Activated CD8-positive, alpha-beta memory T cell treated with anti-CD3 and anti-CD28 coated beads, Interleukin-2, amount 50 U/mL, for 4 hours (primary cell): ENCODE measurements at places on chromosomes 4 and X.

DNA sequence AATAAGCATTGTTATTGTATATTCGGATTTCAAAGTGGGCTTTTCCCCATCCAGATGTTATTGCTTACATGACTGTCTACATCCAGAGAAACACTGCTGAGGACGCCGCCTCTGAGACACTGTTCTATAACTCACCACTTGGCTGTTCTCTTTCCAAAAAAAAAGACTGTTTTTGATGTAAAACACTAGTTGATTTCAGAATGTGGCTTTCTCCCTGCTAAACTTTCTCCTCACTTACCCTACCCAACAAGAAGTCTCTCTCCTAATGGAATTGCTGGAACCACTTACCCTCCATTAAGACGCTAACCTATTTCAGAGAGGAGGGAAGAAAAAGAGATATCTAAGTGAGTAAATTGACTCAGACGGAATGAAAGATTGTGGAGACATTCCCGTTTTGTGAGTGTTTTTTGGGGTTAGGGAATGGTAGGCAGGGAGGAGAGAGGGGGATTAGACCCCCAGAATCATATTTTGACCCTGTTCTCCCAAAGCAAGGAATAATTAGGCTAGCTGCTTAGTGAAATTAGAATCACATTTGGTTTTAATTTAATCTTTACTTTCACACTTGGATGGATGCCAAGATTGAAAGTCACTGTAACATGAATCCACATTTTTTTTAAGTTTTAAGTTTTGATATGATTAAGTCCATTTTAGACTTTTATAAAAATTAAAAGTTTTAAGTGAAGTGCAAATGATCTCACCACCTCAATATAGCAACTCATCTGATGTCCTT, 174.9 kb downstream of the CHIC2 start:
- no peak for DNase-seq

GRCh38 chr4:55524844-55525571, 21.7 kb downstream of the CLOCK start:
- DNase-seq, result no peak

- DNase-seq, result no peak
Measured at GRCh38 chr4:74083546-74083945, 15.4 kb downstream of the CXCL2 start.

- DNase-seq, result no peak
Measured at GRCh38 chr4:95571577-95571976, 22.8 kb upstream of the UNC5C start.

DNA sequence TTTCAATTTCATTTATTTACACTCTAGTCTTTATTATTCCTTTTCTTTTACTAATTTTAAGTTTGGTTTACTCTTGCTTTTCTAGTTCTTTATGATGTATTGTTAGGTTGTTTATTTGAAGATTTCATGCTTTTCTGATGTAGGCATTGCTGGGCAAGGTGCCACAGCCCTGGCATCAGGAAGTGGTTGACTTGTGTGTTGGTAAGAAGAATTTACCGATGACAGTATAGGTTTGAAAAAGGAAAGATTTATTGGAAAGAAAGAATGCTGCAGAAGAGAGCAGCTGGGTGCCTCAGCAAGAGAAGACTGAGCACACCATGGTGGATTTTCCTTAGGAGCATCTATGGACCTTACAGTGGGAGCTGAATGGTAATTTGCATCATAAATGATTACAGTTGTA, 153.2 kb downstream of the KLF8 start:
- no peak for DNase-seq

- DNase-seq, result no peak
Measured at GRCh38 chr4:172109466-172109865, 296.3 kb downstream of the GALNTL6 start.

DNA sequence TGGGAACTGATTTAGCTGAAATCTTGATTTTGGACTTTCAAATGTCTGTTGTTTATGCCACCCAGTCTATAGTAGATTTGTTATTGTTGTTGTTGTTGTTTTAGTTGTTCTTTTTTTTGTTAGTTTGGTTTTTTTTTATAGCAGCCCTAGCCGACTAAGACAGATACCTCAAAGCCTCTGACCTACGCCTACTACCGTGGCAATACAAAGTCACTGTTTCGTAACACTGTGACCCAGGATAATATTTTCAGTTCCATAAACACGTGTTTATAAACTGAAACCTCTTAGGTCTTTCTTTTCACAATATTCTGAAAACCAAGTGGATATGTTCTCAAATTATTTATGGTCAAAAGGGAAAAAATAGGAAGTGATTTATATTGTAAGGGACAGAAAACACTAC, 32.8 kb downstream of the VCX2 start:
- no peak for DNase-seq

- DNase-seq, result no peak
Measured at GRCh38 chrX:106906361-106906760, 3.2 kb upstream of the RIPPLY1 start.

GRCh38 chr4:122777846-122778673, 45.6 kb downstream of the BBS12 start:
- DNase-seq, result no peak

DNA sequence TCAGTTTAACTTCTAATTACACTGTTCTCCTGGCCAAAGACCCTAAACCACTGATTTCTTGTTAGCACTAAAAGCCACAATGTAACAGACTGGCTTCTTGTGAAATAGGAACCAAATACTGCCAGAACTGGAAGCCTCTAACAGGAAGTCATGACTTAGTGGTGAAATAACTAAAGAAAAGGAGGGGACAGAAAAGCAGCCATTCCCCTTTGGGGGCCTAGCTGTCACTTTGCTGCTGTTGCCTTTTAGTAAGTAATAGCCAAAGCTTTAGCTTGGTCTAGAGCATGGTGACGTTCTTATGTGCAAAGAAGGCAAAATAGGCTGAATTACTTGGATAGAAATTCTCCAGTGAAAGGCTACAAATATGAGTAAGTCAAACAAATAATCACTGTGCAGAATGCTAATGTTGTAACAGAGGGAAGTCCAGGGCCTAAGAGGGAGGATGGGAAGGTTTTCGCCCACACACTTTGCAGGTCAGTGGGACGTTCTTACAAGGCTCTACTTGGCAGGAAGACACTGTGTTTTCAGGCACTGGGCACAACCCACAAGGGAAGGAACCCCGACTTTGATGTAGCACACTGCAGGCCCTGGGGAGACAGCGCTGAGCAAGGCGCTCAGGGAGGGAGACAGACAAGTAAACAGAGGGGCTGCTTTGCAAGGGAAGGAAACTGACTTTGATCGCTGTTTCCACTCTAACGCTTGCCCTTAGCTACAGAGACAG, 16.7 kb downstream of the GAB3 start:
- peak; percentile 30 for DNase-seq

DNA sequence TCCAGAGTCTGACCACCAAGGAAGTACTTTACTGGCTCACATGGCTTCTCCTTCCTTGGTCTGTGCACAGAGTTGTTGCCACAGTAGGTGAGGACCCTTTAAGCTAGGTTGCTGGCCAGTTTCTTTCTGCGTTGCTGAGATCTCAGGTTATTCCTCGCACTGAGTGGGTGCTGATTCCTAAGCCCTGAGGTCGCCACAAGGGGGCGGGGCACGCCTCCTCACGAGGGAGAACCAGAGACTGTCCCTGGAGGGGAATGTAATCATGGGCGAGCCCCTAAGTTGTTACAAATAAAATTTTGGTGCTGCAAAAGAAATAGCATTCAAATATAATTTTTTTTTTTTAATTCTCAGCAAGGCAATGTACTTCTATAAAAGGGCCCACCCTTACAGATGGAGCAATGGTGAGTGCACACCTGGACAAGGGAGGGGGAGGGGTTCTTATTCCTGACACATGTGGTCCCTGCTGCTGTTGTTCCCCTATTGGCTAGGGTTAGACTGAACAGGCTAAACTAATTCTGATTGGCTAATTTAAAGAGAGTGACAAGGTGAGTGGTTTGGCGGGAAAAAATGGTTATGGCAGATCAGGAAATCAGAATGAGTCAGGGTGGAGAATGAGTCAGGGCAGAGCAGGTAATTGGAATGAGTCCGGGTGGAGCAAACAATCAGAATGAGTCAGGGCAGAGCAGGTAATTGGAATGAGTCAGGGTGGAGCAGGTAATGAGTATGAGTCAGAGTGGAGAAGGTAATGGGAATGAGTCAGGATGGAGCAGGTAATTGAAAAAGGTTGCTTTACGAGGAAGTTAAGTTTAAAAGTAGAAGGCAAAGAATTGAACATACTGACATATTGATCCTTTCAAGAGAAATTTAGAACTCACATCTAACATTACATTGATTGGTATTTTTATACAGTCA, 107.5 kb downstream of the VSIG4 start:
- DNase-seq, result no peak

- DNase-seq, result no peak
Measured at GRCh38 chrX:44784241-44784640, 59.6 kb upstream of the DUSP21 start.

- DNase-seq, result no peak
Measured at GRCh38 chr4:185309770-185310169, 86.0 kb downstream of the LRP2BP start.

DNA sequence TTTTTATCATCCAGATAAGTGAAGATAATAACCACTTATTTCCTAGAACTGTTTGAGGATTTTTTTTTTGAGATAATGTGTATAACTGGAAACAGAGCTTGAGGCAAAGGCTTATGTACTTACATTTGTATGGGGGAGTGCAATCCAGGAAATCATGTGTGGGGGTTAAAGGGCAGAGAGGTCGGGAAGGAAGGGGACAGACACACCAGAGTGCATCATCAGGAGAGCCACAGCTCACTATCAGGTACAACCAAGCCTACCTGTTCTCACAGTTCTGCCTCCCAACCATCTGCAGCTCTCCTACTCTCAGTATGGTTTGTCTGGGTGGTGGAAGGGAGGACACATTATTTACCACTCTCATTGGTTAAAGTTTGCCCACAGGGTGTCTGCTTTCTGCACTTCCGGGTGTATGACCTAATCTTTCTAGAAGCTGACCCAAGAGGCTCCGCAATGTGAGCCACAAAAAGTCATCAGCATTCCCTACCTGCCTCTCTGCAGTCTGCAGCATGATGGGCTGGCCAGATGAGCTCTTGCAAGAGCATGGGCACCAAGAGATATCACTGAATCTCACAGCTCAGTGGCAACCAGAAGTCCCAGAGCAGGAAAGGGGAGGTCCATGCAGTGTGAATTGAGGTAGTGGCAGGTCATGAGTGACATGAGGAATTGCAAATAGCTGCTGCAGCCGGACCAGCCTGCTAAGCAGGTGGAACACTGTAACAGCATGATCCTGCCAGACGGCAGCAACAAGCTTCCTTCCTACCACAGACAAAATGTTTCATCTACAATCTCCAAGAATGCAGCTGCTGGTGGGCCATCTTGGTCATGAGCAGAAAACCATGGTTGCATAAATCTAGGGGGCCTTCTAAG, 36.9 kb upstream of the SPRY1 start:
- DNase-seq, result no peak

- no peak for DNase-seq
Measured at GRCh38 chr4:71711044-71711984, 72.6 kb downstream of the GC start.

DNA sequence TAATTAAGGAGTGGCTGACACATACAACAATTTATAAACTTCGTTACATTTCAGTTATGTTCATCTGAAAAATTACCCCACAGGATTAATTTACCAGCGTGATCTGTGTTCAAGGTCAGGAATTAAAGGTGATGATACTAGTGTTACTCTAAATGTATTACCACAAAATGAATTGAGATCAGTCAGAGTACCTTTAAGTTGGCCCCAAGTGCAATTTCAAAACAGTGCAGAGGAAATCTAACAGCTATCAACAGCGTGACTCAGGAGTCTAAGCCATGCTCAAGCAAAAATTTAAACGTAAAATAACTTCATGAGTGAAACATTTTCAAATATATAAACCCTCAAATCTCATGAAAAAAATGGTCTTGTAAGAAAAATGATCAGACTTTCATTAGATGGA, 18.7 kb downstream of the ANTXR2 start:
- no peak for DNase-seq

DNA sequence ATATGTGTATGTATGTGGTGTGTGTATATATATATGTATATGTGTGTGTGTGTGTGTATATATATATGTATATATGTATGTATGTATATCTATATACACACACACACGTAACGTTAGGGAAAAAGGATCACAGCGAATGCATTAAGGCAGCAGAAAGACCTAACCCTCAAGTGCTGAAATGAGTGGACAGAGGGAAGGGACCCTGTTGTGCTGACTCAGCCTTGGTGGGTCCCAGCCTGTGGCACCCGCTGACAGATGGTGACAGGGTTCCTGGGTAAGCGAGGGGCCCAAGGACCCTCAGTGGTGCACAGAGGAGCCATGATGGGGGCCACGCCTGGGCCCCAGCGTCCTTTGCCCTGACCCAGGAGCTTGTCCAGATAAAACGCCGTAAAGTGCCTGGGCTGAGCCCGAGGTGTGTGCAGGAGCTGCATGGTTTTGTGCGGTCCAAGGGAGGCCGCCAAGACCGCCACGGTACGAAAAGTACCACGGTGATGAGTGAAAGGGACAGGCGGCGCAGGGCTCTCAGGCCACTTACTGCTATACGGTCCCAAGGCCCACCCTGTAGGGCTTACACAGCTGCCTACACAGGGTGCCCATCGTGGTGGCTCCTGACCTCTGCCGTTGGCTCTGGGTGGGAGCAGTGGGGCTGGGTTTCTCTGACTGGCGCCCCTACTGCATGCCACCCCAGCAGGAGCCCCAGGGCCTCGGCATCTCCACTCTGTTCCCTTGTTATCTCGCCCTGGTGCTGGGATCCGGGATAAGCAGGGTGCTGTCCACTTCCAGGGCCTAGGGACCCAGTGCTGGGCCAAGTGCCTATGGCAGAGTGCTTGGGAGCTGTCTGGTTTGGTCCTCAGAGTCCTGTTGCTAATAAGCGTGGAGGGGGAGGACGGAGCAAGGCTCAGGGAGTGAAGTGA, 10.0 kb downstream of the SH3BP2 start:
- no peak for DNase-seq

DNA sequence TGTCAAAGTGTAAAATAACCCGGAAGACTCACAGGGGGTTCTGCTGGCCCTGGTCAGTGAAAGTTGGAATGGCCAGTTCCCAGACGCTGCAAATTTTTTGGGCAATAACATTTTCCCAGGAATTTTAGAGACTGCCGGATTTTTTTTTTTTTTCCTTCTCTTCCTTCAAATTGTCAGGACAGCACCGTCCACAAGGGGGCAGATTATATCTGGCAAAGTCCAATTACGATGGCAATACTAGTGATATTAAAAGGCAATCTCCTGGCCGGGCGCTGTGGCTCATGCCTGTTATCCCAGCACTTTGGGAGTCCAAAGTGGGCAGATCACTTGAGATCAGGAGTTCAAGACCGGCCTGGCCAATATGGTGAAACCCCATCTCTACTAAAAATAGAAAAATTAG, 20.5 kb downstream of the SLC25A5 start:
- peak; percentile 28 for DNase-seq

DNA sequence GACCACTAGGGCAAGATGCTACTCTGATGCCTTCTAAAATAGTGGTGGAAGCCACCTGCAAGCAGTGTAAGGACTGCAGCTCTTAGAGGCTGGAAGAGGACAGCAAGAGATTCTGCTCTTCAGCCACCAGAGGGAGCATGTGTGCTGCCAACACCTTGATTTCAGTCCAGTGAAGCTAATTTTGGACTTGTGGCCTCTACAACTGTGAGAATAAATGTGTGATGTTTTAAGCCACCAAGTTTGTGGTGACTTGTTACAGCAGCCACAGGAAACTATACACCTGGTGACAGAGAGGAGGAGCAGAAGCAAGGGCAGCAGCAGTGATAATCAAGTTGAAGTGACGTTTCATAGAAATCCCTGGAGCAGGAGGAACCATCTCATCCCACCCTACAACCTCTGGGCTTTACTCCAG, 55.9 kb downstream of the FGFBP1 start:
- peak; percentile 33 for DNase-seq
